ENCODE measurements at places on chromosomes 12 and 14. TPM values are rescaled to one million over a fixed set of nuclear protein-coding genes. Genes with fewer than 3 reads are reported as not detected.

DNA sequence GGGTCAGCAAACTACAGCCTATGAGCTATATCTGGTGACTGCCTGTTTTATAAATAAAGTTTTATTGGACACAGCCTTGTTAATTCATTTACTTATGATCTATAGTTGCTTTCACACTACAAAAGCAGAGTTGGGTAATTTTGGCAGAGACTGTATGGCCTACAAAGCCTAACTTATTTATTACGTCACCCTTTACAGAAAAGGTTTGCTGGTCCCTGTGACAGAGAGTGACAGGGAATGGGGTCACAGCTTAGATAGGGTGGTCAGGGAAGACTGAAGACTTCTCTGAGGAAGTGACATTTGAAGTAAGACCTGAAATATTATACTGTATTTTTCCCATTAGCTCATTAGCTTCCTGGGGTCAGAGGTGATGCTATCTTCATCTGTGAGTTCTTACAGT is 75.7 kb upstream of the NEDD1 start:
- no peak for DNase-seq

DNA sequence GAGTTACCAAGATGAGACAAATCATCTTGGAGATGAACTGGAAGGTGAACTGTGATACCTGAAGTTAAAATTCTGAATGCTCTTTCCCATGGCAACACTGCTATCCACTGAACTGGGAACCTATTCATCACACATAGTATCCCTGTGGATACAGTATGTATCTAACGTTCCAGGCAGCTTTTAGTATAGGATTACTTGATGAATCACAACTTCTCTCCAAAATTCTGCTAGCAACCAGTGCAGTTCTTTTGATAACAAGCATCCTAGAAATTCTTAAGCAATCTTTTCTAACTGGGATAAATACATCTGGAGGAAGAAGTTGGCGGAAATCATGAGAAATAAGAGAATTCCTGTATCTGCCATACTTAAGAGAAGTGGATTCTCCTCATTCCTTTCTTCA is 66.4 kb downstream of the PAWR start:
- no peak for DNase-seq

GRCh38 chr12:8026291-8026900 is 6.1 kb upstream of the FOXJ2 start:
- DNase-seq = peak; percentile 99

DNA sequence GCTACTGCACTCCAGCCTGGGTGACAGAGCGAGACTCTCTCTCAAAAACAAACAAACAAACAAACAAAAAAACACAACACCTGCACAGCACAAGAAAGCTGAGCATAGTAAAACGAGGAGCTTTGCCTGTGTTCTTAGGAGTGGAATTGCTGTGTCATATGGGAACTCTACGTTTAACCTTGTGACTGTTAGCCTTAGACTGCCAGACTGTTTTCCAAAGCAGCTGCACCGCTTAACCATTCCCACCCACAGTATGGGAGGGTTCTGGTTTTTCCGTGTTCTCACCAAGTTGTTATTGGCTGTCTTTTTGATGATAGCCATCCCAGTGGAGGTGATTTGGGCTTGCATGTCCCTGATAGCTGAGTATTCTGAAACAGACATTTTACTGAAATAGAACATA is 9.2 kb downstream of the WNT5B start:
- no peak for DNase-seq

GRCh38 chr14:77641534-77642341 is 25.3 kb upstream of the SPTLC2 start:
- DNase-seq = peak; percentile 82

- peak; percentile 77 for DNase-seq
Observed at GRCh38 chr12:6135071-6135470, 10.6 kb upstream of the VWF start.

GRCh38 chr12:96302687-96303310 is 97.4 kb downstream of the CDK17 start:
- DNase-seq = no peak

DNA sequence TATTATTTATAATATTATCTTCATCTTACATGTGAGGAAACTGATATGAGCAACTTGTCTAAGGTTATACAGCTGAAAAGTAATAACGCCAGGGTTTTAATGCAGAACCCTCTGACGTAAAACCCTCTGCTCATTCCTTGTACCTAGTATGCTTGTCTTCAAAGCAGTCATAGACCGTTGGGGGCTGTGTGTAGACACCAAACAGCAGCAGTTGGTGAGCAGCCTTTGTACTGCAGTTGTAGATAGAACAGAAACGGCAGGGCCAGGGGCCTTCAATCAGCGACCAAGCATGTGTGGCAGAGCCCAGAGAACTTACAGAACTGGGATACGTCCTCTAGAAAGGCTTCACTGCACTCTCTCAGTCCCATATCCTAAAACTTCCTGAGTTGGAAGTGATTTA is 28.1 kb downstream of the EVL start:
- no peak for DNase-seq

- no peak for DNase-seq
Observed at GRCh38 chr12:83866477-83866876, 1046.1 kb downstream of the SLC6A15 start.

- DNase-seq = no peak
Observed at GRCh38 chr12:20917269-20917668, 106.8 kb downstream of the SLCO1B3 start.

DNA sequence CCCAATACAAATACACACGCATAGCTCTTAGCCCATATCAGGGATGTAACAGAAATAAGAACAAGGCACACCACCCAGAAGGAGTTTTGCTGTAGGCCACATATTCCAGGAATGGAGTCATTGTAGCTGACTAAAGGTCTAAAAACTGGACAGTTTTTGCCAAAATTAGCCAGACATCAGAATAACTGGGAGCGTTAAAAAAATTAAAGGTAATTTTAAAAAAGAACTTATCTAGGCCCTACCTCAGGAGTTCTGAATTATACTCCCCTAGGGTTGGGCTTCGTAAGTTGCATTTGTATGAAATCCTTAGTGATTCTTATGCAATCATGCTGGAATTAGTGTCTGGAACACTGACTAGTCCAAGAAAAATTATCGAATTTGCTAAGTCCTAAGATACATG is 987.7 kb downstream of the GALC start:
- DNase-seq = no peak

GRCh38 chr12:109597795-109598427 is 24.3 kb downstream of the MVK start:
- peak; percentile 78 for DNase-seq

- no peak for DNase-seq
Observed at GRCh38 chr14:85601246-85601645, 71.3 kb downstream of the FLRT2 start.

Gene GZMH
- not detected for total RNA-seq

Gene CCDC177
- total RNA-seq = not detected

Gene GALNT8
- total RNA-seq = not detected

Gene NOVA1
- total RNA-seq = 3.3 TPM

Gene HRK
- not detected for total RNA-seq

Data from endothelial cell of umbilical vein (primary cell).